OCI-LY7 (cell line): ENCODE measurements at places on chromosomes 3 and 15.
A peak's percentile ranks its signal among the peaks of the same experiment; 100 is the strongest.

GRCh38 chr3:48716508-48716981 is 476 bp downstream of the IP6K2 start:
- peak; percentile 49 for DNase-seq

- DNase-seq = no peak
These were observed 18.2 kb downstream of the NFKBIZ start for GRCh38 chr3:101867511-101867910.

- DNase-seq = no peak
These were observed 16.6 kb upstream of the OSBPL11 start for GRCh38 chr3:125611908-125612307.

GRCh38 chr15:62994975-62995681 is 47.4 kb upstream of the TPM1 start:
- no peak for DNase-seq

GRCh38 chr15:84702961-84703482 is 12.9 kb downstream of the SEC11A start:
- no peak for DNase-seq

- DNase-seq = no peak
These were observed 46.1 kb downstream of the AMOTL2 start for GRCh38 chr3:134328147-134328591.

GRCh38 chr15:101204739-101205535 is 46.9 kb downstream of the CHSY1 start:
- DNase-seq = no peak

DNA sequence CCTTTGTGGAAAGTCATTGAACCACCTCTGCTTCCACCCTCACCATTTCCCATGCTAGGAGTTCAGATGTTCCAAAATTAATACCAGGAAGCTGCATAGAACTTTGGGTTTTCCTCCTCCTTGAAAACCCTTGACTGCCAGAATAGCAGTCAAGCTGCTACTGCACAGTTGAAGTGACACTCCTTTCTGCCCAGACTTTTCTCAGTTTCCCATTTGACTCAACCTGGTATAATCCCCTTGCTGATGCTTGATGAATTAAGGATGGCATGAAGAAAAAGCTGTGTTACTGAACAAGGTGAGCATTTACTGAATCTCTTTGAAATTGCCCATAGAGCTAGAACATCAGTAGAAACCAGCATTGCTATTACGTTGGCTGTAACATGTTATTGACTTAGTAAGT is 286.0 kb downstream of the EDEM1 start:
- no peak for DNase-seq

DNA sequence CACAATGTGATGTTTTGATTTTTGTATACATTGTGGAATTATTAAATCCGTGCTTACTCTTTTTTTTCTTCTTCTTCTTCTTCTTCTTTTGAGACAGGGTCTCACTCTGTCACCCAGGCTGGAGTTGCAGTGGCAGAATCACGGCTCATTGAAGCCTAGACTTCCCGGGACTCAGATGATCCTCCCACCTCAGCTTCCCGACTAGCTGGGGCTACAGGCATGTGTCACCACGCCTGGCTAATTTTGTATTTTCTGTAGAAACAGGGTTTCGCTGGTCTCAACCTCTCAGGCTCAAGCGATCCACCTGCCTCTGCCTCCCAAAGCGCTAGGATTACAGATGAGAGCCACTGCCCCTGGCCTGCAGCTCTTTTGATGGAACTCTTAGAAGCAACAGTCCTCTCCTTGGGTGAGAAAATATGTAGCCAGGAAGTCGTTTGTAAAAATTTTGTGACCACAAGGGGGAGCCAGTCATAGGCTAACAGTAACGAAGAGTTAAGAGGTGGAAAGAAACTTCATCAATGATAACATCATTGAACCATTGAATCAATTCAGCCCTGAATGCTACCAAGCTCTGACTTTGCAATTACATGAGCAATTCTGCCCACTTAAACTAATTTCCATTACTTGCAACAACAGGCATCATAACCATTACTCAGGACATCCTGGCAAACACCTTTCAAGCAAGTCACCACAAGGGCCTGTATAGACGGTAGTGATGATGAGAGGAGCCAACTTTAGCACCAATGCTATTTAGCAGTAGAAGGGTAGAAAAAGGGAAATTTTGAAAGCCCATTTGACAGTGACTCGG is 16.7 kb upstream of the CMTM7 start:
- peak; percentile 82 for DNase-seq
